Ammon's horn (tissue), 1 donor: ENCODE measurements at places on chromosomes 6 and 20.

- no peak for DNase-seq
These were observed 71.4 kb upstream of the CST7 start for GRCh38 chr20:24877652-24878051.

- DNase-seq: peak; percentile 87
These were observed 99.4 kb downstream of the ASXL1 start for GRCh38 chr20:32457479-32457986.

DNA sequence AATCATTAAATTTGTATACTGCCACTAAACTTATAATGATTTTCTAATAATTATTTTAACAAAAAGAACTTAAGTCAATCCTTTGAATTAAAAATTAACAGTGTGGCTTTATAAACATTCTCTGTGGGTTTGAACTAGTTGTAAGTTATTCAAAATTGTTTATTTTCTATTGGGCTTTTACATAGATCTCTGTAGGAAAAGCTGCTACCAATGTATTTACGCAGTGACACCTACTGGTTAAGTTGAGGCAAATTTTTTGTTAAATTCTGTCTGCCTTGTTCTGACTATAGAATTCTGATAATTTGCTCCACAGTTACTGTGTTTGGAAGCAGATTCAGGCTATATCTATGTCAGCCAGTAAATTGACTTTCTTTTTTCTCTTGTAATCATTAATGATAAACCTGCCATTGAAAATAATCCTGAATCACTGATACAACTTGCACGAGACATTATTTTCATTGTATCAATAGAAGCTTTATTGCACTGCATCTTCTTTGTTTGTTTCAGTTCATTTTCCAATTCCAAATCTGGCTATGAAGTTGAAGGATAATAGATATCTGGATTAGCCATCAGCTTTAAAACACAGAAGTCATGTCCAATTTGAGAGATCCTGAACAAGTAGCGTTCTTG, 66.0 kb upstream of the UTRN start:
- peak; percentile 54 for DNase-seq

DNA sequence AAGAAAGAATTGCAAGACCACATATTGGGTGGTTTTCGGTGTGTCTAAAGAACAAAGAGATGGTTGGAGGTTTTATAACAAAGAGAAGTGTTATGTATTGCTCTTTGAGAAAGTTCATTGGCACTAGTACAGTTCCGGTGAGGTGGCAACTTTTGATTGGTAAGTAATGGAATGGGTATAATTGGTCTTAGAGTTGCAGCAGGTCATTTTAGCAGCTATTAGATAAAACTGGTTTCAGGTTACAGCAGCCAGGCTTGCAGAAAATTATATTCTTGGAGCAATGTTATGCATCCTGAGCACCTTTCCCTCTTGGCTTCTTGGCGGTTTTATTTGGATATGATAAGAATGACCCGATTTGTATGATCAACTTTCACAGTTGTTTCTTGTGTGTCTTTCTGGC, 12.3 kb upstream of the SSTR4 start:
- no peak for DNase-seq

GRCh38 chr20:57666106-57666833, 43.5 kb downstream of the PMEPA1 start:
- no peak for DNase-seq

GRCh38 chr6:144897441-144897921, 612.3 kb downstream of the UTRN start:
- DNase-seq: no peak

- no peak for DNase-seq
These were observed 35.7 kb upstream of the ARID1B start for GRCh38 chr6:156741287-156742073.

- no peak for DNase-seq
These were observed 26.1 kb downstream of the RRBP1 start for GRCh38 chr20:17655865-17656479.

GRCh38 chr6:142637624-142638351, 307.2 kb downstream of the HIVEP2 start:
- DNase-seq: no peak

- DNase-seq: peak; percentile 53
These were observed 1.7 kb downstream of the PHF10 start for GRCh38 chr6:169722362-169723199.

DNA sequence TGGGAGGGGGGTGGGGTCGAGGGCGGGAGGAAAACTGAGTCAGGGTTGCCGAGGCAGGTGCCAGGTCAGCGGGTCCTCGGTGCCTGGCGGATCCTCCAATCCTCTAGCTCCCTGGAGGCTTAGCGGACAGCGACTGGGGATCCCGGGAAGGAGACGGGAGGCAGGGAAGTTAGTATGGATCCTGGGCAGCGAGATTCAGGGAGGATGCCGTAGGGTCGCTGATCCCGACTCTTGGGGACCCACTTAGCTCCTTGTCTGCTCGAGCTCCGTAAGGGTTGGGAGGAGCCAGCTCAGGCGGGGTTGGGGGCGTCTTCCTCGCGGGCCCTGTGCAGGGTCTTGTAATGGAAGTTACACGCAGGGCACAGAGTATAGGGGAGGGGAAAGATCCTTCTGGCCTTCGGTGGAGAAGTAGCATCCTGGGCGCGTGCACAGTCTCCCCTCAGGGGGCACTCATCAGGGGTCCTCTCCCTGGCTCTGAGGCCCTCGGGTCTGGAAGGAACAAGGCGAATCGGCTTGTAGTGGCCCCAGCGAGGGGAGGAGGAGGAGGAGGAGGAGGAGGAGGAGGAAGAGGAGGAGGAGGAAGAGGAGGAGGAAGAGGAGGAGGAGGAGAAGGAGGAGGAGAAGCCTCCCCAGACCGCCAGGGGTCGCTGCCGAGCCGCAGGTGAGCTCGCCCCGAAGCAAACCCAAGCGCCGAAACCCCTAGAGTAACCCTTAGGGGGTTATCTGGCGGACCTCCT, 6.4 kb upstream of the SLC12A5 start:
- DNase-seq: peak; percentile 72

DNA sequence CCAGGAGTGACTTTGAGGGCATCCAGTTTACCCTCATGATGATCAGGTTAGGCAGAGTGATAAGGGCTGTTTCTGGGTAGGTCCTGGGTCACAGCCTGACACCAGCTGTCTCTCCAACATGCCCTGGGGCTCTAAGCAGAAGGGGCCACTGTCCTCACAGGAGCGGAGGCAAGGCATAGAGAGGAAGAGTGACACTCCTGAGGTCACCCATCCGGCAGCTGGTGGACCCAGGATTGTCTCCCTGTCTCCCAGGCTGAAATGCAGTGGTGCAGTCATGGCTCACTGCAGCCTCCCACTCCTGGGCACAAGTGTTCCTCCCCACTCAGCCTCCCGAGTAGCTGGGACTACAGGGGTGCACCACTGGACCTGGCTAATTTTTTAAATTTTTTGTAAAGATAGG, 12.0 kb downstream of the DLGAP4 start:
- DNase-seq: no peak

GRCh38 chr6:3406891-3407809, 49.7 kb downstream of the SLC22A23 start:
- DNase-seq: no peak

DNA sequence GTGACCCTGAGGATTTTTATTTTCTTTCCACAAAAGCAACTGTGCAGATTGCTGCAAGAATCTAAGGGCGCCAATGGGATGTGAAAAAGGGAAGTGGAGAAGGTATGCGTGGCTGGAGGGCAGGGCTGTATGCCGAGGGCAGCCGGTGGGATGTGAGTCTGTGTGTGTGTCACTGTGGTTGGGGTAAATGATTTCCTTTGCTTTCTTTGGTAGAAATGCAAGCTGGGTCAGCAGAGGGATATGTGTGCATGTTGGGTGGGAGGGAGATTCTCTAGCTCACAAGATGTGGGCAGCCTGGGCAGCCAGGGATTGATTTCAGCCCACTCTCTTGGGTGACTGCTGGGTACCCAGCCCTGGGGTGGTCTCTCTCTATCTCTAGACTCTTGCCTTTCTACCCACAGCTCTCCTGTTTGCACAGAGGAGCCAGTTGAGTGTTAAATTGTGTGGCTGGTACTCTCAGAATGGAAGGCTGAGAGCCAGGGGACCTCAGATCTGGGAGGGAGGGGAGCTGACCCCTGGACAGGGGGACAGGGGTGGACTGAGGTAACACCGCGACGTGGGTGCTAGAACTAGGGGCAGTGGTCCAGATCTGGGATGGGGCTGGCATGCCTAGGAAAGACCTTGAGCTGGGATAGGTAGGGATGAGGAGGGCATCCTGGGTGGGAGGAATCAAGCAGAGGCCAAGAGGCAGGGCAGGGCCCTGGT, 136.8 kb upstream of the RNF24 start:
- DNase-seq: no peak

- DNase-seq: no peak
These were observed 223.4 kb downstream of the PREX1 start for GRCh38 chr20:48604426-48604825.

- peak; percentile 10 for DNase-seq
These were observed 599.4 kb upstream of the CITED2 start for GRCh38 chr6:139973669-139974344.

GRCh38 chr6:106916891-106917290, 57.6 kb downstream of the CD24 start:
- no peak for DNase-seq

DNA sequence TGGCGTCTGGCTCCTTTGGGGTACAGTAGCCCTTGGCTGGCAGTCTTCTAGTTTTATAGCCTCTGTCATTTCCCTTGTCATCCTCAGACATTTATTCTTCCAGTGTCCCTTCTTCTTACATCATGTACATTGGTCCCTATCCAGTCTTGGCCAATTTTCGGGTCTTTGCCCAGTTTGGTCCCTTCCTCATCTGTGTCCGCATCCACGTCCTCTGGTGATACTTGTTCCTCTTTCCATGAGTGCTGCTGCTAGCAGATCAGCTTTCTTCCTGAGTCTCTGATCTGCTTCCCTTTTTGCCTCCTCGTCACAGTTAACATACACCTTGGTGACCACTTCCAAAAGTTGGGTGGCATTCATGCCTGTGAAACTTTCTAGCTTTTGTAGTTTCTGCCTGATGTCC, 86.2 kb upstream of the GPR6 start:
- peak; percentile 64 for DNase-seq

- no peak for DNase-seq
These were observed 762.4 kb upstream of the SLC35B3 start for GRCh38 chr6:9197726-9198125.

DNA sequence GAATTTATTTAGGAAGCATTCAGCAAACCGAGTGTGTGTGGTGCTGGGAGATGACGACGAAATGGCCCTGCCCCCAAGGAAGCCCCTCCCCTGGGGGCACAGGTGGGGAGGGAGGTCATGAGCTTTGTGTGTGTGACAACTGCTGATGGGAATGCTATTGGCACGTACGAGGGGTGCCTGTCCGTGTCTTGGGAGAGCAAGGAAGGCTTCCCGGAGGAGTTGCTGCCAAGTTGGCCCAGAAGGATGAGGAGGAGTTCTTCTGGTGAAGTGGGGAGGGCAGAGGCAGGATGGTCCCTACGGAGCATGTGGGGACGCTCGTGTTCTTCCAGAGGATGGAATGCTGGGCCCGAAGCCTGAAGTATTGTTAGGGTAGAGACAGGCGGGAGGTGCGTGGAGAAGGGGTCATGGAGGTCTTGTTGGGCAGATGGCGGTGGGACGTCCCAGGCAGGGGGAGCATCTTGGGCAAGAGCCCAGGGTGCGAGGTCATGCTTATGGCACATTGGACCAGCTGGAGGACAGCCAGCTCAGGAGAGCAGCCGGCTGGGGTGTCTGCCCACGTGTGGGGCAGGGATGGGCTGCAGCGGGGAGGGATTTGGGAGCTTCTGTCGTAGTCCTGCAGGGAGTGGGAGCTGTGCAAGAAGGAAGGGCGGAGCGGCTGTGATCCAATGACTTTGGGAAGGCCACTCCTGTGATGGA, 46.1 kb downstream of the SYNJ2 start:
- no peak for DNase-seq

GRCh38 chr6:136566007-136566487, 15.8 kb upstream of the MAP7 start:
- DNase-seq: no peak

GRCh38 chr20:21214431-21214830, 88.5 kb downstream of the KIZ start:
- no peak for DNase-seq

- DNase-seq: no peak
These were observed 13.3 kb downstream of the GABBR1 start for GRCh38 chr6:29619578-29620160.

GRCh38 chr6:138230759-138231380, 12.6 kb upstream of the PBOV1 start:
- no peak for DNase-seq

- no peak for DNase-seq
These were observed 588.3 kb downstream of the CD109 start for GRCh38 chr6:74284284-74284683.

DNA sequence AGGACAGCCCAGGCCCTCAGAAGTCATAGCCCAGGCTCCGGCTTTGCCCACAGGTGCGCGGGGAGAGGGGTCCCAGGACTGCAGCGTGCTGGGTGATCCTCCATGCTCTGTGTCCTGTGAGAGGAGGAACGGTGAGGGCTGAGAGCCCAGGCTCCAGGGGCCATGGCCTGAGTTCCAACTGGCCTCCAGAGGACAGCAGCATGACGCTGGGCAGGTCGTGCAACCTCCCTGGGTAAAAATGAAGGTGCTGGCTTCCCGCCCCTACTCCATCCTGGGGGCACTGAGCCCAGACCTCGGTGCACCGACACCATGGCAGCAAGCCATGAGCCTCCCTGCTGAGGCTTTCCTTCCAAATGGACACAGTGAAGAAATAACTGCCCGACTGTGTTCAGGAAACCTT, 305.4 kb downstream of the TAF4 start:
- peak; percentile 46 for DNase-seq

GRCh38 chr6:402901-403658, 11.5 kb downstream of the IRF4 start:
- DNase-seq: no peak

DNA sequence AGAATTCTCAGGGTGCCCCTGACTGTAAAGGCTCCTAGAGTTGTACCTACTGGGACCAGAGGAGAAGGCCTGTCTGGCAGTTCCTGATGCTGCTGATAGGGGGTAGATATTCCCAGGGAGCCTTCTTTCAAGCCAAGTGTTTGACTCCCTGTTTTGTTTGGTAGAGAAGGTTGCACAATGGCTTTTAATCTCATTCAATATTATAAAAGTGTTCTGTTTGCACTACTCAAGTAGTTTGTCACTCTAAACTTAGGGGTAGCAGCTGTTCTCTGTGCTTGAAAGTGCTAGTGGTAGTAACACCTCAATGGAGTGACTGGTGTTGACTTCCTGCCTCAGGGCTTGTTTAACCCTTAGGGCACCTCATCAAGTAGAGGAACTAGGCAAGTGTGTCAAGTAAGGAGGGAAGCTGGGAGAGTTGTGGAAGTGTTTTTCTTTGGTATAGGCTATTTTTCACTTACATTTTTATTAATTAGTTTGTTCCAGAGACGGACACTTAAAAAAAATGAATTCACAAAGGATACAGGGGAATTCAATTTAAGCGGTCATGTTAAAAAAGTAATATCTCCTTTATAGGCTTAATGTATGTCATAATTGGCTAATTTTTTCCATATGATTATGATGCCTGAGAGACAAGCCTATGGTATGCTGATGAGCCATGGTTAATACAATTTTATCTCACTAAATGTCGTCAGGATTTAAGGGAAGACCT, 38.1 kb downstream of the BICRAL start:
- no peak for DNase-seq

DNA sequence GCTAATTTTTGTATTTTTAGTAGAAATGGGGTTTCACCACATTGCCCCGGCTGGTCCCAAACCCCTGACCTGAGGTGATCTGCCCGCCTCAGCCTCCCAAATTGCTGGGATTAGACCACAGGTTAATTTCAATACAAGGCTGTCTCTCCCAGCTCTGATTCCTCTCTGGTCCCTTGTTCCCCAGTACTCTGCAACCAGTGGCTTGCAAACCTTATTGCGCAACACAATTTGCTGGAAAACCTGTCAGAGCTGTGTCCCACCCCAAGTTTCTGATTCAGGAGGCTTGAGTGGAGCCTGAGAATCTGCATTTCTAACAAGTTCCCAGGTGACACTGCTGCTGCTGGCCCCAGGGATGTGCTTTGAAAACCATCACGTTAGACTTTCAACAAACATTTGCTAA, 96.2 kb upstream of the SRSF6 start:
- no peak for DNase-seq
